ENCODE measurements at places on chromosomes 1 and 21. TPM values are rescaled to one million over a fixed set of nuclear protein-coding genes. Genes with fewer than 3 reads are reported as not detected.

Gene ENAH
- total RNA-seq, result 0.08 TPM

Gene F3
- not detected for total RNA-seq

Gene OR2AK2
- not detected for total RNA-seq

Gene CLIC6
- 0.13 TPM for total RNA-seq

Gene ANXA9
- 0.30 TPM for total RNA-seq

Gene ACTA1
- not detected for total RNA-seq

Gene AGMAT
- 16.6 TPM for total RNA-seq

Gene IL20
- total RNA-seq, result not detected

Gene CNTN2
- total RNA-seq, result not detected
